ENCODE measurements at places on chromosomes 11 and 22.

- DNase-seq = no peak
Observed at GRCh38 chr11:76686261-76687079, 15.9 kb upstream of the LRRC32 start.

DNA sequence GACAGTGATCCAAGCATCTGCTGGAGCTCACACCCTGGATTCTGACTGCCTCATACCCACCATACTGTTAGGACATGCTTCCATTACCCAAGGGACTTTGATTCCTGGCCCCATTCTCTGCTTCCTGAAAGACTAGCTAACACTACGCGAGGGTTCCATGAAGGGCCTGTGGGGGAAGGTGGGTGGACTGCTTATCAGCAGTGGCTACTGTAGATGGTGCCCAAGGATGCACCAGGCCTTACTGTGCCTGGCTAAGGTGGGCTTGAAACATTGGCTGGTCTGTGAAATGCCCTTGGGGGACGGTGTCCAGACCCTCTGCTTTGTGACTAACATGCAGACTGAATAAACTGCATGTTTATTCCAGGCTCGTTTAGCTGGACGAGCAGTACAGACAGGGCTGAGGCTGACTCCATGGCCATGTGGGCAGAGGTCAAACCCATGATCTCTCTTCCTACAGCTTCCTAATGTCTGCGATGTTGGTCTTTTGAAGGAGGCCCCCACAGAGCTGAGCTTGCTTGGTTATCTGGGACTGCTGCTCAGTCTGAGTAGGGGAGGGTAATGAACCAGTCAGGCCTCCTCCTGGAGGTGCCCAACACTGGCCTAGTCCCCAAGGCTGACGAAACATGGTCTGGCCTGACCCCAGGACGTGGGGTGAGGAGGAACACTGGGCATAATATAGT is 48.3 kb upstream of the PHOX2A start:
- DNase-seq = no peak

GRCh38 chr22:20203552-20204201 is 52.8 kb upstream of the CCDC188 start:
- DNase-seq = no peak

GRCh38 chr11:112470355-112470754 is 209.7 kb upstream of the PLET1 start:
- no peak for DNase-seq

DNA sequence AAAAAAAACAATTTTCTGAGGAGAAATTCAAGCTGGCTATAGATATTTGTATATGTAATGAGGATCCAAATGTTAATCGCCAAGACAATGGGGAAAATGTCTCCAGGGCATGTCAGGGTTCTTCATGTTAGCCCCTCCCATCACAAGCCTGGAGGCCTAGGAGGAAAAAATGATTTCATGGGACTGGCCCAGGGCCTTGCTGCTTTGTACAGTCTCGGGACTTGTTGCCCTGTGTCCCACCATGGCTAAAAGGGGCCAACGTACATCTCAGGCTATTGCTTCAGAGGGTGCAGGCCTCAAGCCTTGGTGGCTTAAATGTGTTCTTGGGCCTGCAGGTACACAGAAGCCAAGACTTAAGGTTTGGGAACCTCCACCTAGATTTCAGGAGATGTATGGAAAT is 62.1 kb upstream of the SLC5A12 start:
- no peak for DNase-seq

- DNase-seq = no peak
Observed at GRCh38 chr11:7544021-7544420, 30.2 kb downstream of the PPFIBP2 start.

GRCh38 chr11:87063982-87064381 is 26.2 kb downstream of the TMEM135 start:
- DNase-seq = no peak

DNA sequence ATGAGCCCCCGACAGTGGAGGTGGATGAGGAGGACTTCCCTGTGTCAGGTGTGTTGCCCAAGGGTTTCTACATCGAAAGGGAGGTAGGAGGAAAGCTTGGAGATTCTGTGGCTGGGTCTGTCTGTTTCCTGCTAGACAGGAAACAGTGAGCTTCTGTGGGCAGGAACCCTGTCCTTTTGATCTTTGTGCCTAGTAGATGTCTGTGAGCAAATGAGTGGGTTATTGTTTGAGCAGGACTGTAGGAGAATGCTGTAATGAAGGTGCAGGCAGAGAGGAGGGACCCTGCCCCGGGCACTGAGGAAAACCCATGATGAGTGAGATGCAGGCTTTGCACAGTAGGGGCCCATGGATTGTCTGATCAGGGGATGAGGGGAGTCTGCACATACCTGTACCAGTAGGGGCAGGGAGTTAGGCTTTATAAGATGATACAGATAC is 14.0 kb downstream of the USP35 start:
- no peak for DNase-seq

GRCh38 chr11:30811226-30811755 is 225.1 kb upstream of the MPPED2 start:
- DNase-seq = no peak

DNA sequence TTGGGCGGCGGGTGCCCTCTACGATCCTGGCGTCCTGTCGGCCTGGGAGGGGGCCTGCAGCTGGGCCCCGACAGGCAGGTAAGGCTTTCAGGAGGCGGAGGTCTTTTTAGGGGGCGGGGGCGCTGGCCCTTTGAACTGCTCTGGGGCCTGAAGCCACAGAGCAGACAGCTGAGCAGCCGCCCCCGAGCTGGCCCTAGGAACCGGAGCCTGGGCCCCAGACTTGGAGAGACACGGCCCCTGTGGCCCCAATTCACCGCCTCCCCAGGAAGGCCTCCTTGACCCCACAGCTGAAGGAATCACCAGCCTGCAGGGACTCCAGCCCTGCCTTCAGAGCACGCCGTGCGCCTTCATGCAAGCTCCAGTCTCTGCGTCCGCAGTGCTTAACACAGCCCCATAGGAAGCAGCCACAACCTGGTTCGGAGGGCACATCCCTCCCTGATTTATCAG is 618 bp upstream of the CERK start:
- DNase-seq = no peak

- no peak for DNase-seq
Observed at GRCh38 chr11:123382555-123383074, 47.5 kb upstream of the GRAMD1B start.

All from endothelial cell (in vitro differentiated cells).